ENCODE measurements at places on chromosomes 5 and 9.

GRCh38 chr9:9920425-9921060 lies 692.3 kb downstream of the PTPRD start:
- no peak for DNase-seq

- DNase-seq = no peak
These were observed 359.0 kb downstream of the OSTF1 start for GRCh38 chr9:75447281-75447680.

- no peak for DNase-seq
These were observed 41.5 kb downstream of the SH3PXD2B start for GRCh38 chr5:172412724-172413286.

DNA sequence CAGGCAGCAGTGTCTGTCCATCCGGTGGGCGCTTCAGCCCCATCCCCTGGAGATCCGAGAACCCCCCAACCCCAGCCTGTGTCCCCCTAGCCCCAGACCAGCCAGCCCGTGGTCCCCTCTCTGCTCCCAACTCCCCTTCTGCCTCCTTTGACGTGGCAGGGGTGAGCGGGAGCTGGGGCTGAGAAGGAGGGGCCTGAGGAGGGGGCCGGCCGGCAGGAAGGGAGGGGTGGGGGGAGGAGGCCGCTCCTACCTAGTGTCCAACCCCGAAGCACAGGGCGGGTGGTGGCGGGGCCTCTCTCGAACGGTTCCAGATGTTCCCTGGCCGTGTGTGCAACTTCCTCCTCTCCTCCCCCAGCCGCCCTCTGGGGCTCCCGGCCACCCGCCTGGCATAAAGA lies 31.0 kb downstream of the GOLGA2 start:
- DNase-seq = no peak

DNA sequence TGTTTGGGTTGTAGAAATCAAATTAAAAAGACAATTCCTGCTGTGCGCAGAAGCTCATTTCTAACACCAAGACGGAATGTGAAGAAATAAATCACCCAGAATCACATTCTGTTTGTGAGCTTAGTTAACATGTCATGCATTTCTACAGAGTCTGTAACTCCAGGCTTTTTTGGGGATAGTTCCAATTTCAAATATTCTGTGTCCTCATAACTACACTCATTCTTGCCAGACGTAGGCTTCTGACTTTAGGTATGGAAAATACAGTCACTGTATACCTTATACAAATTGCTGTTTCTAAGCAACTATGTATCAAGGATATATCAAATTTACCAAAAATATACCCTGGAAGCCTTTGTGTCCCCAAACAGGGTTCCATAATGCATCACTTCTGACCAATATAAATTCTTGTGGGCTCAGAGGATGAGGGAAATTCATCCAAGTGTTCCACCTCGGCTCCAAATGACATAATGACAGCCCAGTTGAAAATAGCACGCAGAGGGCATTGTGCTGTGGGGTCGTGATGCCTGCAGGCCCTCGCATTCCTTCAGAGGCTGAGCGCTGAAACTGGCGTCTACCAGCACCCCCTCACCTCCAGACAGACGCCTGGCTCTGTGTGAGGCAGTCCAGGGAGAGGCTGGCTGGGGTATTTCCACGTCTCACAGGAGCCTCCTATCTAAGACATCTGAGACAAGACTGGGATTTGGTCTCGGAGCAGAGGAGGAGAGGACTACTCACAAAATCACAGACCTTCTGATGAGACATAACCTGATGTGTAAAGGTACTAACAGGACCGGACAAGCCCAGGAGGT lies 79.8 kb downstream of the KLF4 start:
- DNase-seq = no peak

Measured in cortex of kidney (tissue), 1 donor.